ENCODE measurements at places on chromosomes 16 and 17.

DNA sequence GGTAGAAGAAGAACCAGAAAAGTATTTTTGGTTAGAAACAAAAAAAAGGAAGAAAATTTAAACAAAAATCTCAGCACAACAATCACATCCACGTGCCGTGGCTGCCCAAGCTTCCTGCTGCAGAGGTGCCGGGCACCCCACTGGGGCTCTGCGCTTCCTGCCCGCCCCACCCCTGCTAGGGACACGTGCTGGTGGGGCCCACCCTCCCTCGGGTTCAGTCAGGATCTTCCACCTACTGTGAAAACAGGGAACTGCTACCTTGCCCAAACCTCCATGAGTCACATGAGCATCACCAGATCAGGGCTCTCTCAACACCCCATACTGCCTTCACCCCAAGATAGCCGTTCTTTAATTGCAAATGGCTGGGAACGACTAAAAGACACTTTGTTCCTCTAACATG, 24.4 kb upstream of the CYTH1 start:
- no peak for DNase-seq

- DNase-seq = no peak
These were observed 96.4 kb downstream of the MSI2 start for GRCh38 chr17:57352665-57353175.

- DNase-seq = peak; percentile 64
These were observed 619 bp downstream of the CACNB1 start for GRCh38 chr17:39196808-39197291.

GRCh38 chr16:52465711-52466267, 81.2 kb downstream of the TOX3 start:
- DNase-seq = no peak

DNA sequence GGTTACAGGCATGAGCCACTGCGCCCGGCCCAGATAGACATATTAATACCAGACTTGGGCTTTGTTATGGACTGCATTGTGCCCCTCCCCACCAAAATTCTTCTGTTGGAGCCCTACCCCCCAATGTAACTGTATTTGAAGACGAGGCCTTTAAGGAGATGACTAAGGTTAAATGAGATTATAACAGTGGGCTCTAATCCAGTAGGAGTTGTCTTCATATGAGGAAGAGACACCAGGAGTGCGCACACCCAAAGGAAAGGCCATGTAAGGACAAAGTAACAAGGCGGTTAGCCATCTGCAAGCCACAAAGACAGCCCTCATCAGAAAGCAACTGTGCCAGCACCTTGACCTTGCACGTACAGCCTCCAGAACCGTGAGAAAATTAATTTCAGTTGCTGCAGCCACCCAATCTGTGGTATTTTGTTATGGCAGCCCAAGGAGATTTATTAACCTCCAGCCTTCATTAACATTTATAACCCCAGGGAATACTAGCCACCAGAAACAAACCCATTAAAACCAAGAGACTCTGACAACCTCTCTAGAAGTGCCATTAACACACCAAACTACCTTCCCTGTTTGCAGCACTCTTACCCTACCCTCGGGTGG, 107.6 kb downstream of the TTC19 start:
- DNase-seq = no peak

Data from GM13977 (cell line).